ENCODE measurements at places on chromosomes 2 and 18. TPM values are rescaled to one million over a fixed set of nuclear protein-coding genes. Genes with fewer than 3 reads are reported as not detected.

- no peak for DNase-seq
These were observed 95.4 kb downstream of the HNMT start for GRCh38 chr2:138059487-138060300.

DNA sequence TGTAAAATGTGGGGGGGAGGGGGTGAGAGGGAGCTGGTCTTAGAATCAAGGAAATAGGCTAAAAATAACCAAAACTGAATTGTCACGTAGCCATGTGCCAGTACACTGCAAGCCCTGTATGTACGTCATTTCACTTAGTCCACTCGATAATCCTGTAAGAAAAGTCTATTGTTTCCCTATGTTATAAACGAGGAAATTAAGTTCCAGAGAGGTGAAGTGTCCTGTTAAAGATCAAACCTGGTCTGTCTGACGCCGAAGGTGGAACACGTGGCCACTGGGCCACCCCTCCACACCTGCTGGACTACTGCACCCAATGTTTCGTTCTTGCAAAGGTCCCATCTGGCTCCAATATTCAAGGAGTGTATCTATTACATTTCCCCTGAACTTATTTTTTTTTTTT lies 29.6 kb downstream of the TFCP2L1 start:
- no peak for DNase-seq

VWC2L gene
- 20.9 TPM for total RNA-seq

MARCO gene
- total RNA-seq: 0.31 TPM

IMPA2 gene
- total RNA-seq: 6.1 TPM

DNA sequence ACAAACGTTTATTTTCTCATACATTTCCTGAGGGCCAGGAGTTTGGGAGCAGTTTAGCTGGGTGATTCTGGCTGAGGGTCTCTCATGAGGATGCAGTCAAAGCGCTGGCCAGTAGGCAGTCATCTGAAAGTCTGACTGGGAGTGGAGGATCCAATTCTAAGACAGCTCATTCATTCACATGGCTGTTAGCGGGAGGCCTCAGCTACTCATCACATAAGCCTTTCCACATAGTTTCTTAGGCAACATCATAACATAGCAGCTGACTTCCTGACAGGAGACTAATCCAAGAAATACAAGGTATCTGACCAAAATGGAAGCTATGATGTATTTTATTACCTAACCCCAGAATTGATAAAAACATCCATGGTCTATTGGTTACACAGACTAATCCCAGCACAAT lies 2.9 kb upstream of the MRPL44 start:
- no peak for DNase-seq

GRCh38 chr2:196177124-196177523 lies 5.7 kb upstream of the STK17B start:
- no peak for DNase-seq

DNA sequence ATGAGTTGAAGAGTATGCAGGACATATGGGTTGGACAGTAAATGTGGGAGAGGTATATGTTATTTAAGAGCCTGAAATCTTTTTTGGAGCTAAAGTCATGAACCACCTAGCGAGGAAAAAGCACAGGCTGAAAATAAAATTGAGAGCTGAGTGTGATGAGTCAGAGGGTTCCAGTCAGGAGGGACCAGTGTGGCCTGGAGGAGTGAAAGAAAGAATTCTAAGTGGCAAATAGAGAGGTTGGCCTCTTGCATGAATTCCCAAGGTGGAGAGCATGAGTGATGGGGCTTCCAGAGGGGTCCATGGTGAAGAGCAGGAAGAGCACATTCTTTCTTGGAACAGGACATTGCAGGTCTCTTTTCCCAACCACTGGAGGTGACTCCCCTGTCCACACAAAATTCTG lies 282.6 kb downstream of the TDRD15 start:
- DNase-seq: no peak

CREG2 gene
- 4.8 TPM for total RNA-seq

TCF7L1 gene
- total RNA-seq: 1.1 TPM

- no peak for DNase-seq
These were observed 138.1 kb downstream of the WDR7 start for GRCh38 chr18:56789004-56789888.

SCN9A gene
- 121 TPM for total RNA-seq

CDK5R2 gene
- 6.2 TPM for total RNA-seq

DNA sequence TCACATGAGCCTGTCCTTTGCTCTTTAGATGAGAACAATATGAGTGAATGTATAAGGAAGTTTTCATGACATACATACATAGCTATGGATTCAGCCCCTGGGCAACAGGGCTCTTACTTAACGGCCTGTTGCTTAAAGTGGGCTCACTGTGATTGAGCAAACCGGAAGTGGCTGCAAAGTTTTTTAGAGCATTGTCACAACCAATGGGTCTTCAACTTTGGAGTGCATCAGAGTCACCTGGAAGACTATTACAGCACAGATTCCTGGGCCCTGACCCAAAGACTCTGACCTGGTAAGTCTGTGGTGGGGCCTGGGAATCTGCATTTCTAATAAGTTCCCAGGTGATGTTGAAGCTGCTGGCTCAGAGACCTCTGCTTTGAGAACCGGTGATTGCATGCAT lies 106.3 kb upstream of the SEC11C start:
- DNase-seq: no peak

DNA sequence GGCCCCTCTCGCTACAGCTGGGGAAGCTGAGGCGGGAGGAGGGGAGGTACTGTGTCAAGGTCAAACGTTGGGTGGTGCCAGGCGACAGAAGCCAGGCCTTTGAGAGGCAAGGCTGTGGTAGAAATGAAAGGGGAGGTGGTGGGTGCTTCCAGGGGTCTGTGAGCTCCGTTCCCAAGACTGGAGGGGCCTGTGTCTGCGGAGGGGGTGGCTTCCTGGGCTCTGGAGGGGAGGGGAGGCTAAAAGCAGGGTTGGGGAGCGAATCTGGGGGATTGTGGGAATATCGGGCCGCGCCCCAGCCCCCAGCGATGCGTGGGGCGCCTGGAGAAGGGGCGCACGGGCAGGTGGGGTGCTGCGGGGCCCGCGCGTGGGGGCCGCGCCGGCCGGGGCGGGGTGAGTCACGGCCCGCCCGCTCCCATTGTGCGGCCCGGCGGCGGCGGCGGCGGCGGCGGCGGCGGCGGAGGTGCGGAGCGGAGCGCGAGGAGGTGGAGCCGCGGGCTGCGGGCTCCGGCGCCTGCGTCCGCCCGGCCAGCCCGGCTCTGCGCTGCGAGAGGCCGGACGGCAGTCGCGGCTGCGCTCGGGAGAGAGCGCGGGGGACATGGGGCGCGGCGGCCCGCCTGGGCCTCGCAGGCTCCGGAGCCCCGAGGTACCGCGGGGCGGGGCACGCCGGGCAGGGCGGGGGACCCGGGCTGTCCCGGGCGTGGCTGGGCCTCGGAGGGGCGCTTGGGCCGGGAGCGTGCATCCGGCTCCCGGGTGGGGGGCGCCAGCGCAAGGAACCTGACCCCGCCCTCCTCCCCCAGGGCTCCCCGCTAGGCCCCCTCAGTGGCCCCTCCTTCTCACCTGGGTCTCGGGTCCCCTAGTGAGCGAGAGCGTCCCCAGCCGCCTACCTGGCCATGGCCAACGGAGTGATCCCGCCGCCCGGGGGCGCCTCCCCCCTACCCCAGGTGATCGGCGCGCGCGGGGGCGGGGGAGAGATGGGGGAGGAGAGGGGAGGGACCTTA lies at the start of gene SLC4A3:
SLC4A3 (plus strand) TSS at position 528 of the 998 bp plus-strand sequence; CDS start at position 891, 363 bp downstream.
- no peak for DNase-seq

SERPINB3 gene
- total RNA-seq: not detected

- no peak for DNase-seq
These were observed 238.3 kb downstream of the CLIP4 start for GRCh38 chr2:29353403-29353991.

CCDC150 gene
- 3.9 TPM for total RNA-seq

LIMS2 gene
- total RNA-seq: 1.2 TPM

DNA sequence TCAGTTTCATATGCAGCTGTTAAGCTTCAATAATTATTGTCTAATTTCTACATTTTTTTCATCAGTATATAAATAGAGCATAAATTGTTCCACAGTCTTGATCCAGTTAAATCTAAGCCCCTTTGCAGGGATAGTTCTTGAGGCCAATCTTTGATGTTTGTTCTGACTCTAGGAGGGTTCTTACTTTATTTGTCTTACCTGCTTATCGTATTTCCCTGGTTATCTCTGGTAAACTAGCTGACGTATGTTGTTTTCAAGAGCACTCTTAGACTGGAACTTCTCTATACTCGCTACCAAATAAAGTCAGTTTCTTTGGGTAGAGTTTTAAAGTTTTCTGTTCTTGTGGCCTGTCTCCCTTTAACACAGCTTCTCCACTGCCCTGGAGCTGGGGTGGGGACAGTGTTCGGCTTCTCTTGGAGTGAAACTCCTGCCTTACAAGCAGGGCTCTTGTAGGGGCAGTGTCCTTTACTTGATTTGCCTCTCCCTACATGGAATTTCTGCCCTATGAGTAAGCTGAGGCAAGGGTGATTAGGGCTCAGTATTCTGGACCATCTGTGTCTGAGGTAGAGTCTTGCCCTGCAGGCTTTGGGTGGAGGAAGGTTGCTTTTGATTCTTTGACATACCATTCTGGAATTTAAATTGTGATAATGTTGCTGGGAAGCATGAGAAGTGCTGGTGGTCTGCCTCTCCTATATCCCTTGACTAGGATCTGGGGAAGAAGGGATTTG lies 90.3 kb downstream of the PTPN4 start:
- no peak for DNase-seq

- DNase-seq: no peak
These were observed 29.9 kb downstream of the C18orf54 start for GRCh38 chr18:54387631-54388030.

DNA sequence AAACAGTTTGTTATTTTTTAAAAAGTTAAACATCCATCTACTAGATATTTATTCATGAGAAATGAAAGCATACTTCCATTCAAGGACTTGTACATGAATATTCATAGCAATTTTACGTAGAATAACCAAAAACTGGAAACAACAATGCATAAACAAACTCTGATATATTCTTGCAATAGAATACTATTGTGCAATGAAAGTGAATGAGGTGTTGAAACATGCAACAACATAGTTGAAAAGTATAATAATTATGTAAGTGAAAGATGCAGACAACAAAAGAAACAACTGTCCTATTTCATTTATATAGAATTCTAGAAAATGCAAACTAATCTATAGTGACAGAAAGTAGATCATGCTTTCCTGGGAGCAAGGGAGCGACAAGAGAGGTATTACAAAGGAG lies 206.6 kb upstream of the KLHL29 start:
- no peak for DNase-seq
